Naive B cell (primary cell): ENCODE measurements at places on chromosomes 6 and 20. TPM values are rescaled to one million over a fixed set of nuclear protein-coding genes. Genes with fewer than 3 reads are reported as not detected.

- no peak for DNase-seq
Measured at GRCh38 chr20:33789109-33789857, 21.9 kb upstream of the CHMP4B start.

DNA sequence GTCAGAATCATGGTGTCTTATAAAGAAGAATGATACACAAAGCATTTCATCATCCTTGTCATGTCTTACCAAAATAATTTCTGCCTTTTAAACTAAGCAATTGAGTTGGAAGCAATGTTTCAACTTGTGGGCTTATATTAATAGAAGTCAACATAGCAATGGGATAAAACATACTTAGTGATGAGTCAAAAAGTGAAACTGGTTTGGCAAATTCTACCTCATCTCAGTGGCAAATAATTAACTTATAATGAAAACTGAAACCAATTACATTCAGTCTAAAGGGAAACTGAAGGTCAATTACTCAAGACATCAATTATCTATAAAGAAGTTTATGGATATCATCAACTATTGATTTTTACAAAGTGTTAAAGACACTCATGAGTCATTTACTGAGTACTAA lies 463.8 kb downstream of the BMP2 start:
- DNase-seq = no peak

GRCh38 chr20:63408684-63409046 lies 47.5 kb upstream of the CHRNA4 start:
- no peak for DNase-seq

TOX2 gene
- not detected for polyA plus RNA-seq

DNA sequence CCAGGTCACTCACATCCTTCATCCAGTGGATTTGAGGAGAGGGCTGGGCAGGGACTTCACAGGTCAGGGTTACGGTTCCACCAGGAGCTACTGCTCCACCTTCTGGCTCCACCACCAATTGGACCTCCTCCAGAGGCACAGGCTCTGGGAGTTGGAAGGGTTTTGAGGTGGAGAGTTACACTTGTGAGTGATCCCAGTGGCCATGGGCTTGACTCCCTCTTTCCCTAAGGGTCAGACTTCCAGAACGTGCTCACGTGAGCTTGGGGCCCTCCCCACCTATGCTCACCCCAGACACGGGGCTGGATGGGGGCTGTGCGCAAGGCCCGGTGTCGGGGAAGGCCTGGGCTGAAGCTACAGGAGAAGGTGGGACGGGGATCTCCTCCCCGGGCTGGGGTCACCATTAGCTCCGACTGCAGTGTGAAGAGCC lies 1.5 kb downstream of the AGER start:
- DNase-seq = no peak

DNA sequence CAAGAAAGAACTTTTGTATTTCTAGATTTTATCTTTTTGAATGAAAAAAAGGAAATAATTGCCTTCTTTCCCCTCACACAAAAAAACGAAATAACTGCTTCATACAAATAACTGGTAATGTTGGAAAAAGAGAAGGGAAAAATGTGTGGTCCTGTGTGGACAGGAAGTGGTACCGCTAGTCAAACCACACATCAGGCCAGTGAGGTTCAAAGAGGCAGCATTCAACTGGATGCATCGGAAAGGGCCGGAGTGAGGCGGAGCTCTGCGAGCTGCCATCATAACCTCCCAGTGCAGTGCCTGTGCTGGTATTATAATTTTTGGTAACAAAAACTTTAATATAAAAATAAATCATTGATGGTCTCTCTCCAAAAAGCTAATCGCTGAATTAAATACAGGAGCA lies 111.2 kb downstream of the IRF4 start:
- no peak for DNase-seq

GRCh38 chr6:3368685-3369084 lies 88.2 kb downstream of the SLC22A23 start:
- no peak for DNase-seq

- no peak for DNase-seq
Measured at GRCh38 chr20:61293951-61294350, 41.9 kb downstream of the CDH4 start.

MATN4 gene
- polyA plus RNA-seq = not detected

DNA sequence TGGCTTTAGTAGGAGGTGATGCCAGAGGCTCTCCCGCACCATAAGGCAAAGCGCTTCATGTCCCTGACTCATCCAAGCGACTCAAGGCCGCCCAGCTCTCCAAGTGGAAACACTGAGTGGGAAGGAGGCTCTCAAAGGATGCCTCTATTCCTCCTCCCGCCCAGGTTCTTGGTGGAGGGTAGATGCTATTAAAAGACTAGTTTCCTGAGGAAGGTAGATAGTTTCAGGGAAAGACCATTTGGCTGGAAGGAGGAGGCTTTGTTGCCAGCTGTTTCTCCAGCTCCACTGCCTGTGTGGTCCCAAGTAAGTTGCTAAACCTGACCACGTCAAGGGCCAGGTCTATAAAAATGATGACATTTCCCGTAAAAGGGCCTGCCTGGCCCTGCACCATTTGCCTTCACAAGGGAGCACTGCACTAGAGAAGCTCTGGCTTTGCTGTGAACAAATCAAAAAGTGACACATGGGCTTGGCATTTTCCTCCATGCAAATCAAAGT lies 48.2 kb downstream of the GMDS start:
- no peak for DNase-seq

TPD52L1 gene
- 3.7 TPM for polyA plus RNA-seq

- DNase-seq = no peak
Measured at GRCh38 chr20:24617080-24617432, 147.6 kb downstream of the SYNDIG1 start.

- no peak for DNase-seq
Measured at GRCh38 chr6:134195985-134196384, 121.9 kb downstream of the SGK1 start.

- no peak for DNase-seq
Measured at GRCh38 chr6:112296122-112296521, 41.8 kb upstream of the LAMA4 start.
